Right forelimb (tissue), 1 donor: ENCODE measurements at places on chromosomes 2 and 18.

DNA sequence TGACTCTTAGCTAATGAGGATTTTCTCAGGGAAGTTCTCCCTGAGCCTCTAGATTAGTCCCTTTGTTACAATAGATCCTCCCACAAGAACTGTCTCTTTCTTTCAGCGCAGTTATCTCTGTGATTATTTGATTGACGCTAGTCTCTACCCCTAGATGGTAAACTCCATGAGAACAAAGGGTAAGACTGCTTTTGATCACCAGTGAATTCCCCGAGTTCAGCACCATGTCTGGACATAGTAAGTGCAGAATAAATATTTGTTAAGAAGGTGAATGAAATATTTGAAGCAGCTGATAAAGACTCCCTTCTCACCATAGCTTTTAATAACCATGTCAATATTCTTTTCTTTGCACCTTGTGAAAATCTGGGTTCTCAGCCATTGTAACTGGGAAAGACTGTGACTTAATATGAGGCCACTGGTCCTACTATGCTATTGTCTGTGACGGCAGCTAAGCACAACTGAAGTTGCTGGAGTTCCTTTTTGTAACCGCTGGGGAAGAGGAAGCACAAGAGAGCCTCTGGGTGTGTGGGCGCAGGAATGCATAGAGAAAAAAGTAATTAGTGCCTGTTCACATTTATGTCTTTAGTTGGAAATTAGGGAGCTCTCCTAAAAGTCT, 214.7 kb downstream of the TGIF1 start:
- no peak for DNase-seq

- no peak for DNase-seq
These were observed 270.0 kb downstream of the HDAC4 start for GRCh38 chr2:239130786-239131325.

DNA sequence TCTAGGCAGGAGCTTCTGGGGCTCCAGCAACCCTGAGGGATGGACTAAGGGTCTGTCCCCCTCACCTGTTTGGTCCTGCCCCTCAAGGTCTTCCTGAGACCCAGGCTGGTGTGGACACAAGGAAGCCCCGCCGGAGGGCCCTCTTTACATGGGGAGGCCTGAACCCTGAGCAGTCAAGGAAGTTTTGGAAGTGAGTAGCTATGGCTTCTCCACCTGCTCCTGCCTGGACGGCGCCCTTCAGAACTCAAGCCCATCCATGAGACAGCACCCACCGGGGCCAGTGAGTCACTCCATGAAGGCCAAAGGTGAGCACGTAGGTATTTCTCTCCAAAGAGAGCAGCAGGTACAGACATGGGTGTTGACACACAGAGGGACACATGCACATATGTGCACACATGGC, 98.2 kb upstream of the CTDP1 start:
- DNase-seq, result peak; percentile 34

DNA sequence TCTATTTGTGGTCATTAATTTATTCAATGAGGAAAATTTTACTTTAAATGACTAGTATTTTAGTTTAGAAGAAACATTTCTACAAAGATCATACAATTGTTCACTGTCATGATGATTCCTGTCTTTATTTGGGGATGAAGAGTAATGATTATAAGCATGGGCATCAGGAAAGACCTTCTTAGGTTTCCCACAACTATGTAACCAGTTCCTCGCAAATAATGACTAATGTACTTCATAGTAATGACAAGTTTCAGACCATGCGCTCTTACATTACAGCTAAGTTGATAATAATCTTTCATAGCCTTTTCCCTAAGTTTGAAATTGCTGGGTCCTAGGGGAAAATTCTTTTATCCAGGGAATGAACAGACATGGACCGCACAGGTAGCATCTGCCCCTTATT, 90.5 kb downstream of the MYO5B start:
- DNase-seq, result no peak

- DNase-seq, result no peak
These were observed 117.1 kb downstream of the CAPN13 start for GRCh38 chr2:30690126-30690561.

DNA sequence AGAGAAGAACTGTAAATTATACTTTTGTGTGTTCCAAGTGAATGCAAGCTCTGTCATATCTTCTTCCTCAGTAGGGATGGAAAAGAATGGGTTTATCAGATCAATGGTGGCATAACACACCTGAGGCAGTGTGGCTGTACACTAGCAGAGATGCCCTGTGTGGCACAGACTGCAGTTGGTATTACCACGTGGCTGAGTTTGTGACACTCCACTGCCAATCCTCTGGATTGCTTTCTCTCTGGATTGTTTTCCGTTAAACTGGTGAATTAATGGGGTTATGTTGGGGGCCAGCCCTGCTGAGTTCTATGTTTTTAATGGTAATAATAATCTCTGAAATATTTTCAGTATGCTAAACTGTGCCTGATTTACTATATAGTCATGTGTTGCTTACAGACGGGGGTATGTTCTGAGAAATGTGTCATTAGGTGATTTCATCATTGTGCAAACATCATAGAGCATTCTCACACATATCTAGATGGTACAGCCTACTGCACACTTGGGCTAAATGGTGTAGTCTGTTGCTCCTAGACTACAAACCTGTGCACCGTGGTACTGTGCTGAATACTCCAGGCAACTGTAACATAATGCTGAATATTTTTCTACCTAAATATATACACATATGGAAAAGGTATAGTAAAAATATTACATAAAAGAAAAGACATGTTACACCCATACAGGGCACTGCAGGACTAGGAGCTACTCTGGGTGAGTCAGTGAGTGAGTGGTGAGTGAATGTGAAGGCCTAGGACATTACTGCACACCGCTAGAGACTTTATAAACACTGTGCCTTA, 84.7 kb upstream of the ST6GAL2 start:
- DNase-seq, result no peak

- no peak for DNase-seq
These were observed 565.1 kb downstream of the BCL11A start for GRCh38 chr2:59988341-59988740.

DNA sequence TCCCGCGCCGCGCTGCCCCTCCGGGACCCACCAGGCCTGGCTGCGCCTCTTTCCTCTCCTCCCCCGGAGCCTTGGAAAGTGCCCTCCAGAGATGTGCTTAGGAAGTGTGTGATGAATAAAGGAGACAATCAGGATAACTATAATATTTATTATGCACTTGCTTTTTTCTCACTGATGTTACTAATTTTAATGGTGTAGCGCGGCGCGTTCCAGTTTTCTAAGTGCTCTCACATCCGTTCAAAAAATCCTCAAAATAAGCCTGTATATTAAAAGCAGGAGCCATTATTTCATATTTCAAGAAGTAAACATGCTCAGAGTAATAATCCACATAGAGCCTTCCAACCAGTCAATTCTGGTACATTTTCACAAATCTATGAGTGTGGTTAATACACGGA, 941 bp upstream of the MPPE1 start:
- DNase-seq, result no peak

DNA sequence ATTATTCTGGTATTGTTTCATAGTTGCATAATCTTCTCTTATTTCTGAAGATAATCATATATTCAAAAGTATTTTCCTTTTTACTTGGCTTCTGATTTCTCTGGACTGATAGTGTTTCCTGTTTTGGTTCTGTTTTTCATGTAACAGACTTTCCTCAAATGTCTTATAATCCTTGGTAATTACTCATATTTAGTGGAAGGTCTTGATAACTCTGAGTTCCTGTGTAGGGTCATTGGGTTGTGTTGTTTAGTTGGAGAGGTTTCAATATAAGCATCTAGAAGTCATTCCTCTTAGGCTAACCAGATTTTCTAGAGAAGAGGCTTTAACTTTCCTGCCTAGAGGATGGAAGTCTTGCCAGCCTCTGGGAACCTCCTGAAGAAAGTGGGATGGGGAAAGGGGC, 23.8 kb downstream of the MFSD6 start:
- no peak for DNase-seq

- no peak for DNase-seq
These were observed 3.9 kb upstream of the CDH7 start for GRCh38 chr18:65746936-65747335.

DNA sequence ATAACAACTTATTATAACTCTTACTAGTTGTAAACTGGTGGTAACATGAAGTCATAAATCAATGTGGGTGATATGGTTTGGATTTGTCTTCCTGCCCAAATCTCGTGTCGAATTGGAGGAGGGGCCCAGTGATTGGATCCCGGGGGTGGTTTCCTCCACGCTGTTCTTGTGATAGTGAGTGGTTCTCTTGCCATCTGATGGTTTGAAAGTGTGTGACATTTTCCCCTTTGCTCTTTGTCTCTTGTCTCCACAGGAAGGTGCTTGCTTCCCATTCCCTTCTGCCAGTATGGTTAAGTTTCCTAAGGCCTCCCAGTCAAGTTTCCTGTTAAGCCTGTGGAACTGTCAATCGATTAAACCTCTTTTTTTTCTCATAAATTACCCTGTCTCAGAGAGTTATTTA, 321.6 kb downstream of the DSEL start:
- DNase-seq, result no peak

DNA sequence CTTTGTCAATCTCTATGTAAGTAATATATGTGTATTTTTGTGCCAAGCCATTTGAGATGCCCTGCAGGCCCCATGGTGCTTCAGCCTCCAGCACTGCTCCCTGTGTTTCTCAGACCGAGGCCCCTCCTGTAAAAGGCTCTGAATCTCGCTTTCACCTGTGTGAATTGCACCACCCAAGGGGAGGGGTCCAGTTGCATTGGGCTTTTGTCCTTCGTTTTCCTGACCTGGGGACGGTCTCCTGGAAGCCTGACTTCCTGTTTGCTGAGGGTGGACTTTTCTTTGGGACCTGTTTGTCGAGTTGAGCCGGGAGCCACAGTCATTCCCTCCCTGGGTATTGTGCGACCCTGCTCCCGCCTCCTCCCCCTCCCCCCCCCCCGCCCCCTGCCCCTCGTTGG, 48.9 kb downstream of the AGAP1 start:
- DNase-seq, result no peak

DNA sequence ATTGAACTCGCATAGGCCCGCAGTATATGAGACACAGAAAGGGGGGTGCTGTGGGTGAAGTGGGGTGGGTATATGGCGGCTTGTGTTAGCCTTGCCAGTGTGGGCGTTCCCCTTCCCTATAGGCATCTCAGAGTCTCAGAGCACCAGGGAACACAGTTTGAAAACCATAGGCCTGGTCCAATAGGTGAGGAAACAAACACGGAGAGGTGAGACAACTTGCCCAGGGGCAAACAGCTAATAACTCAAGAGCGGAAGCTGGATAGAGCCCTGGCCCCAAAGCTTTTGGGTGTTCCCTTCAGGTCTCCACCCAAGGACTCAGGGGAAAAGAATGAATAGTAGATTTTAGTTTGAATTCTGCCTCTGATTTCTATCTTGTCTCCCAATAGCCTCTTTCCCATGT, 7.9 kb downstream of the LIPG start:
- no peak for DNase-seq

- no peak for DNase-seq
These were observed 22.1 kb downstream of the SCYGR8 start for GRCh38 chr2:227767830-227768229.

DNA sequence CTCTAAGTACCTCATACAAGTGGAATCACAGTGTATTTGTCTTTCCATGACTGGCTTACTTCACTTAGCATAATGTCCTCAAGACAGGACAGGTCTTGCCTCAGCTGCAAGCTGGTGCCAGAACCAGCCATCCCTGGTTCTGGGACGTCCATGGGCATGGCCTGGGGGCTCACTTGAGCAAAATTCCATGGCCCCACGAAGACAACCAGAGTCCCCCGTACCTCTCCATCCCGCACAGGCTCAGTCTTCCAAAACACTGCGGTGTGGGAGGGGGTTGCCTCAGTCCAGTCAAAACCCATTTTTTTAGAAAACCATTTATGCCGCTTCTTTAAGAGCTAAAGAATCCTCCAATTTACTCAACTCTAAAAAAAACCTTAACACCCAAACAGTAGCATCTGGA, 21.7 kb upstream of the CABLES1 start:
- DNase-seq, result no peak

- no peak for DNase-seq
These were observed 751 bp upstream of the DNAJC10 start for GRCh38 chr2:182715121-182715891.

DNA sequence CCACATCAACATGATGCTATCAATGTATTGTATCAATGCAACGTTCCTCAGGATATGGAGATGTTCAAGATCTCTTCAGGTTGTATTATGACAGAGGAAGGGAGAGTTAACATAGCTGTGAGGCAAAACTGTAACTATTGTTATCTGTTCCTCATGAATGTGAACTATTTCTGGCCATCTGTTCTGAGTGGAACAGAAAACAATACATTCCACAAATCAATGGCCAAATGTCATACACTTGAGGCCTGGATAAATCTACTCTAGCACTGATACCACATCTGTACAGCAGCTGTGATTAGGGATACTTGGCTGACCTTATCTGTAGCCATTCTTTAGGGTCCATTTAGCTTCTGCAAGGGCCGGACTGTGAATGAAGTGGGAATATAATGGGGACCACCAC, 447.9 kb downstream of the IRS1 start:
- no peak for DNase-seq

GRCh38 chr2:147094077-147094476, 750.8 kb upstream of the ACVR2A start:
- DNase-seq, result no peak

- DNase-seq, result no peak
These were observed 284 bp downstream of the TIMM21 start for GRCh38 chr18:74148543-74149070.

- DNase-seq, result no peak
These were observed 369.2 kb upstream of the PKDCC start for GRCh38 chr2:41678639-41679038.

- peak; percentile 52 for DNase-seq
These were observed 36.8 kb upstream of the IGFBP2 start for GRCh38 chr2:216596236-216596979.

GRCh38 chr2:130336877-130337734, 5.6 kb upstream of the IMP4 start:
- DNase-seq, result peak; percentile 94

DNA sequence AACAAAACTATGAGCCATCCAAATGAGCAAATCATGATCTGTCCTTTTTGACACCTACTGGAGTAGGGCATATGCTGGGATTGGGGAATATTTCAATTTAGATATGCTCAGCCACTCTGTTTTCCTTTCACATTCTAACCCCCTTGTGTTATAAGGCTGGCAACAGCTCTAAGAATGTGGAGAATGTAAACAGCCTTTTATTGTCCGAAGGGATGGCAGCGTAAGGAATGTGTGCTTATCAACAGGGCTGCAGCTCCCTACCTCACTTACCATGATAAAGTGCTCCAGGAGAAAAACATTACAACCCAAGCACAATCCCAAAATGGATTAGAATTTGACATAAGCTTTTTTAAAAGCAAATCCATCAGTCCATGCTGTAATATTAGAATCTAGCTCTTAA, 2.2 kb downstream of the NXPH2 start:
- DNase-seq, result no peak

- no peak for DNase-seq
These were observed 59.5 kb downstream of the RMDN2 start for GRCh38 chr2:37984589-37984988.

DNA sequence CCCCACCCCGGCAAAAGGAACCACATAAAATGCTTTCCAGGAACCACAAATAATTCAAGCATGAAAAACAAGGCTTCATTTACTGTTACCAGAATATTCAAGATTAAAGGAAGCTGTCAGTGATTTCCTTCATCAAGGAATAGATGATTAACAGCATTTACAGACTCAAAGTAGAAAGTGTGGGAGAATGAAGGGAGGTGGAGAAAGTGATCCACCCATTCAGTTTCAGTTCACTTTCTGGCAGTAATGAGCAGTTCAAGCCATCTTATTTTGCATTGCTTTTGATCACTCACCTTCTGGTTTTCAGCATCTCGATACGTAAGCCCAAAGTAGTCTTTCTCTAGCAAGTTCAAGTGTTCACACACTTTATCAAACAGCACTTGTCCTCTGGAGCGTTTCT, 99.0 kb downstream of the EPB41L3 start:
- no peak for DNase-seq
